Liver (tissue), 10 donors: ENCODE measurements at places on chromosomes 5 and 9. TPM values are rescaled to one million over a fixed set of nuclear protein-coding genes. Genes with fewer than 3 reads are reported as not detected.

The ACSL6 gene
- 129 TPM for total RNA-seq

GRCh38 chr9:2116073-2116472 is 100.9 kb downstream of the SMARCA2 start:
- H3K4me1 ChIP-seq, result no peaks in the 10 kb centered on the region
- H3K27ac ChIP-seq, result no peak overlapping the region
- H3K27me3 ChIP-seq, result no peaks in the 10 kb centered on the region
- no peak for DNase-seq
- H3K36me3 ChIP-seq, result peaks cover 86% of the 10 kb centered on the region

DNA sequence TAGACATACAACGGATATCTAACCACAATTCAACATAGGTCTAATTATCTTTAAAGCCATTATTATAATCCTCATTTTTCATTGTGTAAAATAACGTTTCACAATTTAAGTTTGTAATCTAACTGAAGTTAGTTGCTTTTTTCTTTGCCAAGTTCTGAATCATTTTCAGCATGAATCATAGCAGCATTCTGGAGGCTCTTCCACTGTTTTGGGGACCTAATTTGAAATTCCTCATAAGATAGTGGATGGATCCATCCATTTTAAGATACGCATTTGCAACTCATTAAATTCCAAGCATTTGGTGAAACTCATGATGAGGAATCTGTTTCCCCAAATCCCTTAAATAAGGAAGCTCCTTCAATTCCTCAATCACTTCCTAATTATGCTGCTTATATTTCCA is 447.1 kb upstream of the CDH10 start:
- no peaks in the 10 kb centered on the region for H3K36me3 ChIP-seq
- H3K27me3 ChIP-seq, result no peaks in the 10 kb centered on the region
- DNase-seq, result no peak
- H3K27ac ChIP-seq, result no peak overlapping the region

DNA sequence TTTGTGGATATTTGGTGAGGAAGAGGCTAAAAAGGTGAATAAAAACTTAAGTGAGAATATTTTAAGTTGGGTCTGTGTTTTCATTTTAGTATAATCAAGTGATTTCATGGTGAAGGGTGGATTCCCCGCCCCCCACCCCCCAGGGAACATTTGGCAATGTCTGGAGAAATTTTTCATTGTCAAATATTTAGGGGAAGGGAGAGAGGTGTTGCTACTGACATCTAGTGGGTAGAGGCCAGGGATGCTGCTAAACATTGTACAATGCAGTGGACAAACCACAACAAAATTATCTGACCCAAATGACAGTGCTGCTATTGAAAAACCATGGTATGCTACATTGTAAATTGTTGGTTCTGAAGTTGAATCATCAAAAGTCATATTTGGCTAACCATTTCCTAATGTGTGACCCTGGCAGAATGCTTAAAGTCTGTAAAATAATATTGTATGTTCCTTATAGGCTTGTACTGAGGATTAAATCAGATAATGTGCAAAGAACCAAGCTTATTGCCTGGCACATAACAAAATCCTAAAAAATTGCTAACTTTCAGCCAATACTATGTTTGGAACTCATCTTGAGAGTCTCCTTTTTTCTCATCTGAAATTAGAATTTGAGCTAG is 5.6 kb downstream of the C5orf24 start:
- DNase-seq, result no peak
- H3K4me1 ChIP-seq, result peaks cover 25% of the 10 kb centered on the region
- no peak overlapping the region for H3K4me3 ChIP-seq
- H3K36me3 ChIP-seq, result peaks cover 9% of the 10 kb centered on the region
- H3K27ac ChIP-seq, result peak overlapping the region; percentile 35
- no peaks in the 10 kb centered on the region for H3K27me3 ChIP-seq

DNA sequence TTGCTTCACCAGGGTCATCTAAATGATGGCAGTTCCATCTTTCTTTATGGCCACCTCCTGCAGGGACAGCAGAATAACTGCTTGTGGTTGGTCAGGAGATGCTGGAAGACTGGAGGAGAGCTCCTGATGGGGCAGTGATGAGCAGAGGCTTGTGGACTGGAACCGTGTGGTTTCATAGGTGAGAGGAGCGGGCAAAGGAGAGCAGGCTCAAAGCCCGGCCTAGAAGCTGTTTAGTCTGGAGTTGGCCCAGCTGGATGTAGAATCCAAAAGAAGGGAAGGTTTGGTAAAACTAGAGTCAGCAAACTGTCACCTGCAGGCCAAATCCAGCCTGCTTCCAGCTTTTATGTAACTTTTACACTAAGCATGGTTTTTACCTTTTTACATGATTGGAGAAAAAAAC is 32.9 kb upstream of the TLE1 start:
- no peaks in the 10 kb centered on the region for H3K27me3 ChIP-seq
- DNase-seq, result no peak
- no peak overlapping the region for H3K27ac ChIP-seq
- no peaks in the 10 kb centered on the region for H3K36me3 ChIP-seq

DNA sequence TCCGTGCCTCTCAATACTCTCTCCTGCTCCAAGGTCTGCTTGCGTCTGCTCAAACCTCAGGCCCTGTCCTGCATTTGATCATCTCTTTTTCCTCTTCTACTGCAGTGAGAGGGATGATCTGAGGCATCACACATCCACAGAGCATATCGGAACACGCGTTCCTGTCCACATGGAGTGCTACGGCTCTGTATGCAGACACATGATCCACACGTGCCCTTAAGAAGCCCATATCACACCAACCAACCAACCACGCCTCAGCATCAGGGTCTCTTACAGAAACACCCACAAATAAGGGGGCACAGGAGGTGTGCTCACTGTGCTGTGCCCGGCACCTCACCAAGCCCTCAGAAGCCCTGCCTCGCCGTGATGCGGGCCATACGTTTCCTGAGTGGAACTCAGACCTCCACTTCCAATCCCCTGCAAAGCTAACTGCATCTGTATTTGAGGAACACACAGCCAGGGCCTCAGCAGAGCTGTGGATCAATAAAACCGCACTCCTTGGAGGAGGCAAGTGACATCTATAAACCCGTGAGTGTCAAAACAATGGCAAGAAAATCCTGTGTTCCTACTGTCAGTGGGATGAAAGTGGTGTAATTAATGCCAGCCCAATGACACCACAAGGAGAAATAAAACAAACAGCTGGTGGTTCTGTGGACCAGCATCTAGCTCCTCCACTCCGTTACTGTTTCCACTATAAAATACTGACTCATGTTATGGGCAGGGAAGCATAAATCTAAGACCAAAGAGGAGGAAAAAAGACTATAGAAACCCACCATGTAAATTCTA is 40.4 kb downstream of the AK8 start:
- no peak overlapping the region for H3K4me3 ChIP-seq
- H3K36me3 ChIP-seq, result no peaks in the 10 kb centered on the region
- no peaks in the 10 kb centered on the region for H3K4me1 ChIP-seq
- DNase-seq, result no peak

DNA sequence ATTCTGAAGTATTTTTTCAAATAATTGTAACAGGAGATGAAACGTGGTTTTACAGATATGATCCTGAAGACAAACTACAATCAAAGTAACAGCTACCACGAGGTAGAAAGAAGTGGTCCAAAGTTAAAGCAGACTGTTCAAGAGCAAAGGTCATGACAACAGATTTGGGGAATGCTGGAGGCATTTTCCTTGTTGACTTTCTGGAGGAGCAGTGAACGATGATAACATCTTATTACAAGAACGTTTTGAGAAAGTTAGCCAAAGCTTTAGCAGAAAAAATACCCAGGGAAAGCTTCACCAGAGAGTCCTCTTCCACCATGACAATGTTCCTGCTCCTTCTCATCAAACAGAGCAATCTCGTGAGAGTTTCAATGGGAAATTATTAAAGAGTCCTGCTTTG is 145.4 kb upstream of the NREP start:
- H3K27me3 ChIP-seq, result no peaks in the 10 kb centered on the region
- H3K4me1 ChIP-seq, result no peaks in the 10 kb centered on the region
- no peak overlapping the region for H3K4me3 ChIP-seq
- H3K27ac ChIP-seq, result no peak overlapping the region

GRCh38 chr5:164186550-164186949 is 681.1 kb downstream of the MAT2B start:
- no peaks in the 10 kb centered on the region for H3K36me3 ChIP-seq
- no peaks in the 10 kb centered on the region for H3K27me3 ChIP-seq
- no peak overlapping the region for H3K4me3 ChIP-seq
- H3K27ac ChIP-seq, result no peak overlapping the region
- no peak for DNase-seq

GRCh38 chr5:118989816-118990215 is 1.5 kb upstream of the DTWD2 start:
- H3K27me3 ChIP-seq, result no peaks in the 10 kb centered on the region
- peaks cover 17% of the 10 kb centered on the region for H3K4me1 ChIP-seq
- DNase-seq, result no peak
- H3K36me3 ChIP-seq, result no peaks in the 10 kb centered on the region
- H3K27ac ChIP-seq, result no peak overlapping the region

- DNase-seq, result no peak
- peak overlapping the region; percentile 27 for H3K27ac ChIP-seq
- peaks cover 18% of the 10 kb centered on the region for H3K4me1 ChIP-seq
Measured at GRCh38 chr5:67246108-67246507, 49.5 kb upstream of the CD180 start.

GRCh38 chr5:140842798-140843733 is 2.1 kb downstream of the PCDHA8 start:
- H3K27me3 ChIP-seq, result no peaks in the 10 kb centered on the region
- peak overlapping the region; percentile 23 for H3K4me3 ChIP-seq
- H3K4me1 ChIP-seq, result no peaks in the 10 kb centered on the region
- no peaks in the 10 kb centered on the region for H3K36me3 ChIP-seq
- H3K27ac ChIP-seq, result no peak overlapping the region

DNA sequence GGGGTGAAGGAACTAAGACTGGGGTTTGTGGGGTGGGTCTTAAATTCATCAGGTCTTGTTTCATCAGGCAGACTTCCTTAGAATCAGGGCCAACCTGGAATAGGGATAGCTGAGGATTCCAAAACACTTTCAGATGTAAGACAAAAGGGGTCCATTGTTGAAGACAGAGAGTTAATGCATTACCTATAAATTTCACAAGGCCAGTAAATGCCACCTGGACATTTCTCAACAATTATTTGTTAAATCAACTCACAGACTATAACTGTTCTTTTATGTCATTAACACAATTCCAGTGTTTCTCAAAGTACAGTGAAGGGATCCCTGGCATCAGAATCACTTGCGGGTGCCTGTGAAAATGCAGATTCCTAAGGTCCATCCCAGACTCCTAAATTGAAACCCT is 2.8 kb downstream of the MARCHF3 start:
- no peaks in the 10 kb centered on the region for H3K36me3 ChIP-seq
- no peaks in the 10 kb centered on the region for H3K27me3 ChIP-seq
- DNase-seq, result no peak

The PCDHB11 gene
- 0.33 TPM for total RNA-seq

The SAXO1 gene
- under 0.01 TPM for total RNA-seq

The SLC6A7 gene
- total RNA-seq, result not detected

- H3K36me3 ChIP-seq, result no peaks in the 10 kb centered on the region
- no peak overlapping the region for H3K27ac ChIP-seq
- no peaks in the 10 kb centered on the region for H3K27me3 ChIP-seq
Measured at GRCh38 chr5:179255527-179256327, 89.5 kb downstream of the ADAMTS2 start.

DNA sequence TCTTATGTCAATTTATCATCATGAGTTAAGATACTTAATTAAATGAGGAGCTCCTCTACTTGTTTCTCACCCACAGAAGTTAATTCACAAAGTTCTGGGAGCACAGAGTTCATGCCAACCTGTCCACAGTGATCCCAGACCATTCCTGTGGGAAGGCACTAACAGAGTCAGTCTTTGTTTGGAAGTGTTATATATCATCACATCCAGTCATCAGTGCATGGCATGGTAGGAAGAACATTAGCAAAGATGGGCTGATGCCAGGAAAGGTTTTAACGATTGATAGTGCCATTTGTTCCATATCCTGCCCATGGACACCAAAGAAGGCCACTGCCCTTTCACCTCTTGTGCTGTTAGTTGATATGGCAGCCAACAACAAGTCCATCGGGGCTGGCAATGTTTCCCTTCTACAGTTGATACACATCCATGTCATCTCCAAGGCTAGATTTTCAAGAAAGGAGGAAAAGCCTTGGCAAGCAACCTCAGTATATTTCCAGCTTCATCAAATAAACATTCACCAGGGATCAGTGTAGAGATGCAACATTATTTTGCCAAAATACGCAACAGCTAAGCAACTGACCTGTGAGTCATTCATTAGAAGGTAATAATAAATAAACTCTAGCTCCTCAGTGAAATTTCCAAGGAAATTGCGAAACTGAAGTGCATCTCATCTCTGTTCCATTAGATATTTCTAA is 169.6 kb downstream of the RORB start:
- no peaks in the 10 kb centered on the region for H3K4me1 ChIP-seq
- H3K27me3 ChIP-seq, result no peaks in the 10 kb centered on the region
- no peak overlapping the region for H3K4me3 ChIP-seq
- H3K27ac ChIP-seq, result no peak overlapping the region
- DNase-seq, result no peak

DNA sequence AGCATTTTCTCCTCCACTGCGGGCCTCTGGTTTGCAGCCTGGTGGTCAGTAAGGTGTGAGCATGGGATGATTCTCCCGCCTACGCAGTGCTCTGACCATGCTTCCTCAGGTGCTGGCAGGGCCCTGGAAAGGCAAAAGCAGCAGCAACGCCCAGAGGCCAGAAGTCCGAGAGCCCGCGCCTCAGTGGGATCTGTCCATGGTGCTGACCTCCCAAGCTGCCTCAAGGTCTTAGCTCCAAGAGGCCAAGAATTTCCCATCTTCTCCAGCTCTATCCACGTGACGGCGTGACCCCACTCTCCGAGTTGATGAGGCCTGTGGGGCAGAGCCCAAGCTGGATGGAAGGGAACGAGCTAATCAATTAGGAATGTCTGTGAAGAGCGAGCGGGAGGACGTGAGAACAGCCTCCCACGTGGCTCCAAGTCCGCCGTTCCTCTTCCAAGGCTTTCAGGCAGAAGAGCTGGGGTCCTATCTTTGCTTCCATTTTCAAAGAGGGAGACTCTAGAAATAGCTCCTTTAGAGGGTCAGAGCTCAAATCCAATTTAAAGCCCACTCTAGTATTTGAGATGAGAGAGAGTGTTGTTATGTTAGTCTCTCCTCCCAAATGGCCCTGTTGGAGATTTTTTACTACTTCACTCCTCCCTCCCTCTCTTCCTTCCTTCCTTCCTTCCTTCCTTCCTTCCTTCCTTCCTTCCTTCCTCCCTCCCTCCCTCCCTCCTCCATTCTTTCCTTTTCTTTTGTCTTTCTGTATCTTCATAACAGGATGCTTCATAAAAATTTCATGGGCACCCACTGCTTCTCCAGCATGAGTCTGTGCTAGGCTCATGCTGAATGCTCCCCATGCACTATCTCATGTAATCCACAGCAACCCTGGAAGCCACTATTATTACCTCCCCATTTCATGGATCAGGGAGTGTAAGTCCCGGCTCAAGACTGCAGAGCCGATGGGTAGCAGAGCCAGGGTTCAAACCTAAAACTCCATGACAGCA is 69.3 kb downstream of the OLFM1 start:
- DNase-seq, result peak; percentile 43
- no peaks in the 10 kb centered on the region for H3K36me3 ChIP-seq
- H3K4me1 ChIP-seq, result no peaks in the 10 kb centered on the region
- H3K27ac ChIP-seq, result no peak overlapping the region

DNA sequence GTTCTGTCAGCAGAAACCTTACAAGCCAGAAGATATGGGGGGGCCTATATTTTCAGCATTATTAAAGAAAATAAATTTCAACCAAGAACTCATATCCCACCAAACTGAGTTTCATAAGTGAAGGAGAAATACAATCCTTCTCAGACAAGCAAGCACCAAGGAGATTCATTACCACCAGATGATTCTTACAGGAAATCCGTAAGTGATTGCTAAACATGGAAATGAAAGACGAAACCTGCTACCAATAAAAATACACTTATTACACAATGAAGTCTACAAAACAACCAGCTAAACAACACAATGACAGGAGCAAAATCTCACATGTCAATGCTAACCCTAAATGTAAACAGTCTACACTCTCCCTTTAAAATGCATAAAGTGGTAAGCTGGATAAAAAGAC is 17.8 kb upstream of the C9orf72 start:
- no peak for DNase-seq
- H3K4me1 ChIP-seq, result no peaks in the 10 kb centered on the region
- H3K27me3 ChIP-seq, result no peaks in the 10 kb centered on the region
- no peak overlapping the region for H3K27ac ChIP-seq
